ENCODE measurements at places on chromosomes 7 and 10.

- DNase-seq = no peak
Measured at GRCh38 chr7:122901250-122901649, 15.0 kb upstream of the CADPS2 start.

DNA sequence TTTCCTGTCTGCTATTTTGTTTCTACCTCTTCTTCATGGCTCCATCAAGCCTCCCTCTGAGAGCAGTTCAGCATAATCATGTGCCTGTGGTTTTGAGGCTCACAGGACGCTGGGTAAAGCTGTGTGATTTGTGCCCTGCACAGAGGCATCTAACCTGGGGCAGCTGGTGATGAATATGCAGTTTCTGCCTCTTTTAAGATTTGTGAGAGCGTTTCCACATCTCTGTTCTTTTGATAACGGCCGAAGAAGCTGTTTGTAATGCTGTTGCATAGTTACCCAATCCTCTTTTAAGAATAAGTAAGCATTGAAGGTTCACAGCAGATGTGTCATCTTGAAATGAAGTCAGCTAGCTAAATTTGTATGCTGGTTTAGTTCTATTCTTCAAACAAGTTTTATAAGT lies 45.2 kb downstream of the PNLIPRP3 start:
- DNase-seq = no peak

DNA sequence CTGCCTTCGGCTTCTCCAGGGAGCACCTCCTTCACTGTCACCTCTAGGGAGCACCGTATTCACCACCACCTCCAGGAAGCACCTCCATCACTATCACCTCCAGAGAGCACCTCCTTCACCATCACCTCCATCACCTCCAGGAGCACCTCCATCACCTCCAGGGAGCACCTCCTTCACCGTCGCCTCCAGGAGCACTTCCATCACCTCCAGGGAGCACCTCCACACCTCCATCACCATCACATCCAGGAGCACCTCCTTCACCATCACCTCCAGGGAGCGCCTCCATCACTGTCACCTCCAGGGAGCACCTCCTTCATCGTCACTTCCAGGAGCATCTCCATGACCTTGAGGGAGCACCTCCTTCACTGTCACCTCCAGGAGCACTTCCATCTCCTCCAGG lies 102.3 kb downstream of the DNAJB6 start:
- no peak for DNase-seq

- DNase-seq = no peak
Measured at GRCh38 chr7:93985101-93985500, 19.1 kb downstream of the BET1 start.

DNA sequence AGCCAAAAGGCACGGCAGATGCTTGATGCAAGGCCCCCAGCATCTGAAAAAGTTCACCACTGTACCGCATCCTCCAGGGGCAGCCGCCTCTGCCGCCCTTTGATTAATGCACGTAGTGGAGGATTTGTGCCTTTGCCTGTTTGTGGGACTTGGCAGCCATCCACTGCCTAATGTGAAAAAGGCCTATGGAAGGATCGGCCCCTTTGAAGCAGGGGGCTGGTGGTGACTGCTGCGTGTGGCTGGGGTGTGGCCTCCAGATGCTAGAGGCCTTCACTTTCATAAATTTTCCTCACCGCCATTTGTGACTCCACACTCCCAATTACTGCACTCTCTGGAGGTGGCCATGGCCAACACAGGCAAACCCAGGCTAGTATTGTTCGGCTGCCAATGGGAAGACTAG lies 226.0 kb downstream of the BMPER start:
- no peak for DNase-seq

GRCh38 chr7:81120111-81120510 lies 201.3 kb upstream of the SEMA3C start:
- DNase-seq = no peak

GRCh38 chr7:139600306-139600705 lies 76.8 kb downstream of the CLEC2L start:
- no peak for DNase-seq

GRCh38 chr7:17244786-17245185 lies 53.7 kb upstream of the AHR start:
- DNase-seq = no peak

DNA sequence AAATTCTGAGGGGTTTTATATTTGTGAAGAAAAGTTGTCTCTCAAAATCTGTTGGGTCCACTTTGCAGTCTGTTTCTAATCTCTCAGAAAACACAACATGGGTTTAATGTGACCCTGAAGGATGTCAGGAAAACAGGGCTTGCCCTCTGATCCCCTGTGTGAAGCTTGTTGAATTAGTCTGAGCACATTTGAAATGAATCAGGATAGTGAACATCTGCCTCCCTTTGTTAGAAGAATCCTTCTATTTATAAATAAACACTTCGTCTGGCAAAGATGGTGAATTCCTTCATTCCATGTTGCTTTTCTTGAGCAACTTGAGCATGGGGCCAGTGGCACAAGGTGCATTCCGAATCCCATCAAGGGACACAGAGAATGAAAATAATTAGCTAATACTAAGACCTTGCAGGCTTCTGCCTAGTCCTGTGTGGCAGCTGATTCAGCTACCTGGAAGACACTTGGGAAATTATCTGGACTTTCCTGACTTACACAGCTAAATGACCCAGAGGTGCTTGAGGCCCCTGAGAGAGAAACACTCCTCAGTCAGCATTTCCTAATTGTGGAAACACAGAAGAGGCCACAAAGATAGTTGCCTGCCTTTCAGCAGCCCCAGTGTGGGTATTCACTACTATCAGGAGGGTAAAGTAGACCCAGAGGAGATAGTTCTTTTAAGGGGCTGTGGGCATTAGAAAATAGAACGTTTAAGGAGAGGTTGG lies 305.5 kb downstream of the C7orf25 start:
- DNase-seq = no peak

GRCh38 chr7:99579956-99580777 lies 17.9 kb upstream of the TMEM225B start:
- no peak for DNase-seq

- no peak for DNase-seq
Measured at GRCh38 chr7:20198260-20198659, 18.9 kb downstream of the MACC1 start.

GRCh38 chr7:98360221-98361130 lies 40.4 kb downstream of the BAIAP2L1 start:
- no peak for DNase-seq

- no peak for DNase-seq
Measured at GRCh38 chr10:122508021-122508420, 46.7 kb downstream of the HTRA1 start.

DNA sequence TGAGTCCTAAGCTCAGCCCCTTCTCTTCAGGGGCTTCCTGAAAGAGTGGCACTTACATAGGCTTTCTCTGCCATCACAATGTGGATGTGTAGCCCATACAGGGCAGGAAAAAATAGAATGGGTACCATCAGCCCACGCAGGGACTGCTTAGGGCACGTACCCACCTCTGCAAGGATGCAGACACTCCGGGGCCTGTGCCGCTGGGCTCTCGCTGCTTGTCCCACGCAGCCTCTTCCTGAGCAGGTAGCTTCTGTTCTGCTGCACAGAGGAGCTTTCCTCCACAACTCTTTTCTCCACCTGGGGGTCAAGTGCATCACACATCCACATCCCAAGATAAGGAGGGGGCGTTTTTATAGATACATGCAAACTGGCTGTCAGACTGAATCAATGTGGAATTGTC lies 34.3 kb downstream of the FRMPD2 start:
- DNase-seq = no peak

DNA sequence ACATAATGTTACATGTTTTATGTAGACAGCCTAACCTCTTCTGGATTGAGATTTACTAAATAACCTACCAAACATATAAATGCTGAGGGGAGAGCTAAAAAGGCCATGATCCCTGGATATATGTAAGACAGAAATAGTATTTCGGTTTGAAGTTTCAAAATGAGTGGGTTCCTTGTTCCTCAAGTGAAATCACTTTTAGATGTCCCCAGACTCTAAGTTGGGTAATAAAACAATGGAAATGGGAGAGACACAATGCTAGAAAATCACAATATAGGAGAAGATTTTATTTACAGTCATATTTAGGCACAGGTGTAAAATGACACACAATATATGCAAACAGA lies 56.5 kb downstream of the SHTN1 start:
- DNase-seq = no peak

DNA sequence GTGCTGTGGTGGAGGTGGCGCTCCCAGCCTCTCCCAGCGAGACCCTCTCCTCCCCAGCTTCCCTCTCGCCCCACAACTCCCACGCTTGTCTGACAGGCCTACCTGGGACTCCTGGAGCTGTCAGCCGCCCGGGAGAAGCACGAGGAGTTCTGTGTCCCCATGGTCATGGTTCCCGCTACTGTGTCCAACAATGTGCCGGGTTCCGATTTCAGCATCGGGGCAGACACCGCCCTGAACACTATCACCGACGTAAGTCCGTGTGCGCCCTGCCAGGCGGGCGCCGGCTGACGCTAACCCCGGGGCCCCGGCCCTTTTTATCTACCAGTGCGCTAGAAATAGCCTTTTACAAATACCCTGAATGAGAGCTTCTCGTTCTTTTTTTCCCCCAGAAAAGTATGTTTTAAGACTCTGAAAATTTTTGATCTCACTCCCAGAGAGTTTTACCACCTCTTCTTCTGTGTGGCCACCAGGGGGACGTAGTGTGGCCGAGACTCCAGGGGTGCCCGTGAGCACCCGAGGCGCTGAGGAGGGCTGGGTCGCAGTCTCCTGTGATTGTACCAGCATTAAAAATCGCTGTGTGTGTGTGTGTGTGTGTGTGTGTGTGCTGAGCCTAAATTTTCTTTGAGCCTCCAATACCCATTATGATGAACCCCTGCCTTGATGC lies 52.6 kb downstream of the PFKP start:
- no peak for DNase-seq

DNA sequence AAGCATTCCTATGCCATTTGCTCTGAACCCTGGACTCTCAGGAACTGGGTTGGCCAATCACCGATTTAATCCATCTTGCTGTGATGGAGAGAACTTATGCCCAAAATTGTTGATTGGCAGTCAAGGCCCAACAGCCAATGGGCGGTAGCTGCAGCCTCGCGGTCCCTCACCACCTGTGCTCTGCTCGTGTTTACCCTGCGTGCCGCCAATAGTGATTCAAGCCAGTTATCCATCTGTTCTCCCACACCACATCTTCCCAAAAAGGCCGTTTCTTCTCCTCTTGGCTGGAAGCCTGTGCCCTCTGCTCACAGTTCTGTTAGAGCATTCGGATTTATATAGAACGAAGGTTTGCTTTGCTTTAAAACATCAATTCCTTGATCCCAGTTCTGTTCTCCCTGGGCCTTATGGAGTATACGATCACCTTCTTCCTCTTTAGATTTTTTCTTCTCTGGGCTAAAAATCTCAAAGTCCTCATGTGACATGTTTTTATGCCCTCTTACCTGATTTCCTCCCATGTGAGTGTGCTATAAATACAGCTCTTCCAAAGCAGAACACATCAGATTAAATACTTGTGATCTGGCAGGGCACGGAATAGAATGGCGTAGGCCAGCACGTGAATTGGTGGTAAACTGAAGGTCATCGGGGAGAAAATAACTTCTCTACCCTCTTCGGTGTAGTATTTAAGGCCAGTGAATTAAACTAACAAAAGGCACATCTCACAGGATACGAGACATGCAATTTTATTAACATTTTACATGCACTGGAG lies 212.8 kb downstream of the NSUN6 start:
- DNase-seq = no peak

- DNase-seq = no peak
Measured at GRCh38 chr7:136925556-136925955, 57.1 kb downstream of the CHRM2 start.

DNA sequence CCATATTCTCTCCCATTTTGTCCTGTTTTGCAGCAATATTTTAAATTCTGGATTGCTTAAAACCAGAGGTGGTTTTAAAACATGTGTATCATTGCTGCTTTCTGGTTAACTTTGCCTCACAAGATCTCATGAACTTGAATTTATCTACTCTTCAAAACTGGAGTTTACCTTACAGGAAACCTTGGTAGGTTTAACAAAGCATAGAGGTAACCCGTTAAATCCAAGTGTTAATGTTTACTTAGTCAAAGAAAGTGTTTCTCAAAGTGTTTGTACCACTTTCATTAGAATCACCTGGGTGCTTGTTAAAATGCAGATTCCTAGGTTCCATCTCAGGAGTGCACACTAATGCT lies 44.0 kb upstream of the VDAC2 start:
- no peak for DNase-seq

GRCh38 chr10:6300784-6301460 lies 98.2 kb downstream of the PFKFB3 start:
- no peak for DNase-seq

- DNase-seq = no peak
Measured at GRCh38 chr10:18554479-18554878, 96.9 kb downstream of the NSUN6 start.

DNA sequence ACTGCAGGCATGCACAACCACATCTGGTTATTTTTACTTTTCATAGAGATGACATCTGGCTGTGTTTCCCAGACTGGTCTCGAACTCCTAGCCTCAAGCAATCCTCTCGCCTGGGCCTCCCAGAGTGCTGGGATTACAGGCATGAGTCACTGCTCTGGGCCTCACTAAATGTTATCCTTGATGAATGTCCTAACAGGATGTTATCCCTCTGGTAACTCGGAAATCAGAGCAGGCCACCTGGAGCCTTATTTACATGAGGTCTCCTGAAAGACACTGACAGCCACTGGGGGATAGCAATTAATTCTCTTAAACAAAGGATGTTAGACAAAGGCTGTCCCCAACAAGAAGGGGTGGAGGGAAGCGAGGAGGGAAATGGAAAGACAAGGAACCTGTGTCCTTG lies 4.5 kb upstream of the ZNF438 start:
- DNase-seq = no peak

- no peak for DNase-seq
Measured at GRCh38 chr10:78964952-78965633, 103.7 kb upstream of the ZMIZ1 start.

GRCh38 chr10:109915566-109915965 lies 7.7 kb downstream of the XPNPEP1 start:
- DNase-seq = no peak

GRCh38 chr7:27639851-27640250 lies 22.8 kb downstream of the HIBADH start:
- DNase-seq = no peak

DNA sequence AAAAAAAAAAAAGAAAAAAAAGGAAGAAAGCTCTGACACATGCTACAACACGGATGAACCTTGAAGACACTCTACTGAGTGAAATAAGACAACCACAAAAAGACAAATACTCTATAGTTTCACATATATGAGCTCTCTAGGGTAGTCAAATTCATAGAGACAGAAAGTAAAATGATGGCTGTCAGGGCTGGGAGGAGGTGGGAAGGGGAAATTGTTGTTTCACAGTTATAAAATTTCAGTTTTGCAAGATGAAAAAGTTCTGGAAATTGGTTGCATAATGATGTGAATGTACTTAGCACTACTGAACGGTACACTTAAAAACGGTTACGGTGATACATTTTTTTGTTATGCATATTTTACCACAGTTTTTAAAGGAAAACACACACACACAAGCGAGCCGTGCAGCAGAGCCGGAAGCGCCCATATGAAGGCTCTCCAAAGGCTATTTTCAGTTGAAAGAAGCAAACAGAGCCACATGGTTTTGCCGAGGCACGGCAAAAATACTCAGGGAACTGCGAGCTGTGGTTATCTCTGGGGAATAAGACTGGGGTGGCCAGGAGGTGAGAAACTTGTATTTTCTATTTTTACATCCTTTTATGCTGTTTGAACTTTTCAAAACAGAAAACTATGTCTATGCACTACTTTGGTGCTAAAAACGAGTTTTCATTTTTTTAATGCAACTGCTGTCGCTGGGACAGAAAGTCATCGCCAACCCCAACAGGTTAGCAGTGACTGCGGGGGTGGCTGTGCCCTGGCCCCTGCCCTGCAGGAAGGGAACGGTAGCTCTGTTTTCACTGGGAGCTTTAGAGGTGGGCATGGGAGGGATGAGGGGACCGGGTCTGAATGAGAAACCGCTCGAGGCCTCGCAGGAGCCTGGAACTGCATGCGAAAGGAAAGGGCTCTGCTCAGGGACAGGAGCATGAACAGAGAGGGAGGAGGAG lies 132.9 kb downstream of the OAT start:
- no peak for DNase-seq
